CD4-positive, alpha-beta T cell treated with Interleukin-6 at 100 ng/mL for 8 hours (primary cell): ENCODE measurements at places on chromosomes 2 and 18.

DNA sequence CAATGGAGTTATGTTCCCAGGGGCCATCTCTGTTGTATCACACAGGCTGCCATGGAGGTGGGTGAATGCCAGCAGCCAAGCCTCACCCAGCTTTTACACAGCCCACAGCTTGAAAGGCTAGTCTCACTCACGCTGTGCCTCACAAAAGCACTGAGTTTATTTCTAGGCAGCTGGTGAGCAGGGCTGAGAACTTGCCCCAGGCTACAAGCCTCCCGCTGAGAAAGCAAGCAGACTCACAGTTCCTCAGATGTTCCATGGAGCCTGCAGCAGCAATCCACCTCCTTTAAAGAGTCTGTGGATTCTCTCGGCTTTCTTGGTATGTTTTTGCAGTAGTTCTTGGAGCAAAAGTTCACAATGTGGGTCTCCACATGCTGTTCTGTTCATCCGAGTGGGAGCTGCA lies 40.9 kb upstream of the ALKAL2 start:
- DNase-seq = no peak

DNA sequence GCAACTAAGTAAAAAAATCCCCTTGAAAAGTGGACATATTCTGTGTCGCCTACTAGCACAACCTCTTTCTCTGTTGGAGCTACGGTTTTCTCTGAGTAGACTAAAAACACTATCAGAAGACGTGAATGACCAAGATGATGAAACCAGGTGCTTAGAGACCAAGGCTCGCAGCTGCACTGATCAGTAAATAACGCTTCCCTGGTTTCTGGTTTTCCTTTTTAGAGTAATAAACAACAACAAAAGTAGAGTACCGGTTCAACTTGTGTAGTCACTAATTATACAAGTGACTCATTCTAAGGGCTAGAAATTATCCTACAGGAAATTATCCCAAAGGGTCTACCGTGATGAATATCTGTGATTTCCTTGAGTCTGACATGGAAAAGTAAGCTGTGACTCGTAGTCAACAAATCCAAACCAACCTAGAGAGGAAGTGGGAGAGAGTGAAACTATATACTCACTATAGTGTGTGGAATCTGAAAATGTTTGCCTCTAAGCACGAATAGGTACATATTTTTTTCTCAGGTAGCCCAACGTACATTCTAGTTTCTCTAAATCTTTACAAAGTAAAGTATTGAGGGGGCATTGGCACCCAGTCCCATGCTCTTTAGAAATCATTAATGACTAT lies 17.8 kb downstream of the RASGRP3 start:
- no peak for DNase-seq

DNA sequence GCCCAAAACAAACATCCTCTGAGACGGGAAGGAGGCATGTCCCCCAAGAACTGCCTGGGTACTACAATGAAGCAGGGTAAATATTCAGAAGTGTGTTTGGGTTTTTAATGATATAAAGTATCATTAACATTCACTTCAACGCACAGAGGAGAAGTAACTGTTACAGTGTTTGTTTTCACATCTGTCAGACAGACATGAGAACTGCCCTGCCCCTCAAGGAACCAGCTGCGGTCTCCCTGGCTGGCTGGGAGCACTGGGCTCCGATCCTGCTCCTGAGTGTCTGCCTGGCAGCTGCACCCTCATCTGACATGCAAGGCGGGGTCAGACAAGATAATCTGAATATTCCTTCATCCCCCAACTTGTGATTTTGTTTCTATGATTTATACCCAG lies 75.6 kb downstream of the MBP start:
- DNase-seq = no peak

DNA sequence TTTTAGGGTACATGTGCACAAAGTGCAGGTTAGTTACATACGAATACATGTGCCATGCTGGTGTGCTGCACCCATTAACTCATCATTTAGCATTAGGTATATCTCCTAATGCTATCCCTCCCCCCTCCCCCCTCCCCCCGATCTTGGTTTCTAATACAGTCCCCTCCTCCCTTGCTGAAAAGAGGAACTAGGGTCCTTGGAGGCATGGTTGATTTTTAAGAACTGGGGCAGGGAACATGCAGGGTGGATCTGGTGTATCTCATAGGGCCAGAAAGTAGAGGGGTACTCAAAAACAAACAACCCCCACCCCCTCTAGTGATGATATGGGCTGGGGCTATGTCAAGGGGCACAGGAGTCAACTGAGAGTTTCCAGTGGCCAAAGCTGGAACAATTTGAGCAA lies 153.4 kb downstream of the UBR3 start:
- no peak for DNase-seq

DNA sequence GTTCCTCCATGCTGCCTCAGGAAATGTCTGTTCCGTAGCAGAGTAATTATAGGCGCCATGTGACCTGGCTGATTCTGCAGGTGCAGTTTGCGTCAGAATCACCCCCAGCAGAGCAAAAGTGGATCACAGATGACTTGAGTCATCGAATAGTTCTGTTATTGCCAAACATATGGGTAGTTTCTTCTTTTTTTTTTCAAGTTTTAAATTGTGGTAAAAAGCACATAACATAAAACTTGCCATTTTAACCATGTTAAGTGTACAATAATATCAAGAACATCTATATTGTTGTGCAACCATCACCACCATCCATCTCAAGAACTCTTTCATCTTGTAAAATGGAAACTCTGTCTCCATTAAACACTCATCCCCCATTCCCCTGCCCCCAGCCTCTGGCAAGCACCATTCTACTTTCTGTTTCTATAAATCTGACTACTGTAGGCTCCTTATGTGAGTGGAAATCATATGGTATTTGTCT lies 177.7 kb upstream of the TWIST2 start:
- no peak for DNase-seq

DNA sequence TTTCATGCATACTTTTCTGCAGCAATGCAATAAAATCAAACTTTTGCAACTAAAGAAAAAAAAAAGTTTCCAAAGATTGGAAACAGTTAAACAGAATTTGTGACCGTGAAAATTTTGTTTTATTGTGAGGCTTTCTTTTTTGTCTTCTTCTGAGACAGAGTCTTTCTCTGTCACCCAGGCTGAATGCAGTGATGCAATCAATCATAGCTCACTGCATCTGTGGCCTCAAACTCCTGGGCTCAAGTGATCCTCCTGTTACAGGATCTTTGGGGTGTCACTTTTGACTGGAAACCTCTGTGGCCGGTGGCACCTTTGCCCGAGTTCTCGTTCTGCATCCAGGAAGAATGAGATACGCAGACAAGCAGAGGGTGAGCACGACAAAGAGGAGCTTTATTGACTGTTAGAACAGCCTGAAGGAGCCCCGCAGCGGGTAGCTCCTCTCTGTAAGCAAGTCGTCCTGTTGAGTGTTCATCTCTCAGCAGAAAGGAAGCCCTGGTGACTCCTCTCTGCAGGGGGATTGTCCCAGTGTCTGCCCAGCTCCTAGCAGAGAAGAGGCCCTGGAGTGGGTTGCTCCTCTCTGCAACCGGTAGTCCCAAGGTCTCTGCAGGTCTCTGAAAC lies 16.9 kb upstream of the ILKAP start:
- no peak for DNase-seq

GRCh38 chr18:61031626-61032025 lies 301.6 kb upstream of the CDH20 start:
- DNase-seq = no peak

- no peak for DNase-seq
Observed at GRCh38 chr2:178105566-178105965, 6.7 kb upstream of the RBM45 start.
